ENCODE measurements at places on chromosomes 4 and X. TPM values are rescaled to one million over a fixed set of nuclear protein-coding genes. Genes with fewer than 3 reads are reported as not detected.

The F9 gene
- total RNA-seq = not detected

The NLGN3 gene
- total RNA-seq = 0.13 TPM

The PABPC5 gene
- 2.3 TPM for total RNA-seq

The PRDM5 gene
- 10.1 TPM for total RNA-seq

The PDE6B gene
- 1.1 TPM for total RNA-seq

The GRIA3 gene
- 0.07 TPM for total RNA-seq

The DTHD1 gene
- total RNA-seq = not detected

The SHOX gene
- total RNA-seq = not detected

The MSANTD1 gene
- total RNA-seq = 0.36 TPM

The TRIM60 gene
- not detected for total RNA-seq

The CXorf49B gene
- not detected for total RNA-seq

The MAP7D2 gene
- 0.14 TPM for total RNA-seq

The FAAH2 gene
- total RNA-seq = 0.66 TPM

The FAM47E gene
- 0.13 TPM for total RNA-seq

The GALNTL6 gene
- not detected for total RNA-seq

The CPE gene
- total RNA-seq = 2.1 TPM

The PABPC1L2B gene
- total RNA-seq = not detected

The TEX13C gene
- not detected for total RNA-seq

The FHIP1A gene
- 0.80 TPM for total RNA-seq

The CLTRN gene
- total RNA-seq = not detected
